ENCODE measurements at places on chromosomes 16 and 17.
A peak's percentile ranks its signal among the peaks of the same experiment; 100 is the strongest.

DNA sequence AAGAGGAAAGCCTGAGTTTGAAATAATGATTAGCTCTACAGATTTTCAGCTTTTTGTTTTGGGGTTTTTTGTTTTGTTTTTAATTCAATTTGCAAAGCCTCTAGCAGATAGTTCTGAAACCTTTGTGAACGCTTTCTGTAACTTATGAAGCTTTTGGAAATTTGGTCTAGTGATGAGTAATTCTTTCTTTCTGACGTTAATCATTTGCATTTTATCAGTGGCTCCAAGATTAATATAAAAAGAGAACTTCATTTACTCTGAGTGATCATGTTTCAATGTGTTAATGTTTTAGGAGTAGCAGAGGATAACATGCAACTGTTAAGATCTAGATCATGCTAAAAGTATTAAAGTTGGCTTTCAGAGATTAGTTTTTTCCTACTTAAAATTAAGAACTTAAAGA is 160.3 kb upstream of the TBX2 start:
- DNase-seq, result no peak

- no peak for DNase-seq
Observed at GRCh38 chr16:49419006-49419405, 45.4 kb downstream of the C16orf78 start.

DNA sequence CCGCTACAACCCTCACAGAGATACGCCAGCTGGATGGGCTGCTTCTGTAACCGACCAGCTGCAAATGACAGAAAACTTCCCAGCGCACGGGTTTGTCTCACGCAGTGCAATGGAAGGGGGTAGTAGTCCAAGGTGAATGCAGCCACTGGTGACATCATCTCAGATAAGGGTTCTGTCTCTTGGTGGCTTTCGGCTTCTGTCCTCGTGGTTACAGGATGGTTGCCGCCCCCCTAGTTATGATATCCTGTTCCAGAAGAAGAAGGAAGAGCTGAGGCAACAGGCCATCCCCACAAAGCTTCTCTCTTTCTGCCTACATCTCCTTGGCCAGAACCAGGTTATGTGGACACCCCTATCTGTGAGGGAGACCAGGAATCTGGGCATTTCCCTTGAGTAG is 40.3 kb upstream of the BAHCC1 start:
- DNase-seq, result no peak

GRCh38 chr16:70432356-70432722 is 6.6 kb downstream of the ST3GAL2 start:
- DNase-seq, result no peak

GRCh38 chr17:306116-306515 is 46.5 kb downstream of the RPH3AL start:
- DNase-seq, result no peak

GRCh38 chr17:7023576-7024401 is 939 bp downstream of the BCL6B start:
- DNase-seq, result peak; percentile 76
